SK-N-DZ (cell line): ENCODE measurements at places on chromosomes 1 and 21.

- no peak for DNase-seq
Measured at GRCh38 chr1:42933610-42934491, 24.8 kb downstream of the SLC2A1 start.

- DNase-seq: no peak
Measured at GRCh38 chr1:162006081-162006480, 17.6 kb downstream of the OLFML2B start.

DNA sequence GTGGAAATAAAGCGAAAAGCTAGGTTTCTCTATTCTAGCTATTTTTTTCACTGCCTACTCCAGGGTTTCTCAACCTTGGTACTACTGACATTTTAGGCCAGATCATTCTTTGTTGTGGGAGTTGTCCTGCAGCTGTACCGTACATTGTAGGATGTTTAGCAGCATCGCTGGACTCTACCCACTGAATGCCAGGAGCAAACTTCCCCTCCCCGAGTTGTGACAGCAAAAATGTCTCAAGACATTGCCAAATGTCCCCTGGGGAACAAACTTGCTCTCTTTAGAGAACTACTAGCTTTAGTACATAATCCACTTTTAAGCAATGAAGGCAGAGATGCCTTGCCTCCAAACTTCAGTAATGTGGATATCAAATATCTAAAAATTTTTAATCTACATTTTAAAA lies 122.8 kb downstream of the PLPPR5 start:
- no peak for DNase-seq

GRCh38 chr1:40951943-40952743 lies 27.4 kb upstream of the CTPS1 start:
- DNase-seq: peak; percentile 65

DNA sequence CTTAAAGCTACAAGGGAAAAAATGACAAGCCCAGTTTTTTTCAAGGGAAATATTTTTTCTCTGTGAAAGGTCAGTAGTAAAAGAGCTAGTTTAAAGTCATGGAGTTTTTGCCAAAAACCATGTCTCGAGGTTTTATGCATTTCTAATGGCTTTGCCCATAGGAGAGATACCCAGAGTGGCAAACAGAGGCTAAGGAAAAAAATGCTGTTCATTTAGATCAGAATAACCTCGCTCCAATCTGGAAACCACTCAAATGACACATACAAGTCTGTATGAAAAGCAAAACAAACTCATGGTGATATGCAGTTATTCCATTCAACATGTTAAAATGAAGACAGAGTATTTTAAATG lies 36.9 kb upstream of the EDEM3 start:
- DNase-seq: no peak

DNA sequence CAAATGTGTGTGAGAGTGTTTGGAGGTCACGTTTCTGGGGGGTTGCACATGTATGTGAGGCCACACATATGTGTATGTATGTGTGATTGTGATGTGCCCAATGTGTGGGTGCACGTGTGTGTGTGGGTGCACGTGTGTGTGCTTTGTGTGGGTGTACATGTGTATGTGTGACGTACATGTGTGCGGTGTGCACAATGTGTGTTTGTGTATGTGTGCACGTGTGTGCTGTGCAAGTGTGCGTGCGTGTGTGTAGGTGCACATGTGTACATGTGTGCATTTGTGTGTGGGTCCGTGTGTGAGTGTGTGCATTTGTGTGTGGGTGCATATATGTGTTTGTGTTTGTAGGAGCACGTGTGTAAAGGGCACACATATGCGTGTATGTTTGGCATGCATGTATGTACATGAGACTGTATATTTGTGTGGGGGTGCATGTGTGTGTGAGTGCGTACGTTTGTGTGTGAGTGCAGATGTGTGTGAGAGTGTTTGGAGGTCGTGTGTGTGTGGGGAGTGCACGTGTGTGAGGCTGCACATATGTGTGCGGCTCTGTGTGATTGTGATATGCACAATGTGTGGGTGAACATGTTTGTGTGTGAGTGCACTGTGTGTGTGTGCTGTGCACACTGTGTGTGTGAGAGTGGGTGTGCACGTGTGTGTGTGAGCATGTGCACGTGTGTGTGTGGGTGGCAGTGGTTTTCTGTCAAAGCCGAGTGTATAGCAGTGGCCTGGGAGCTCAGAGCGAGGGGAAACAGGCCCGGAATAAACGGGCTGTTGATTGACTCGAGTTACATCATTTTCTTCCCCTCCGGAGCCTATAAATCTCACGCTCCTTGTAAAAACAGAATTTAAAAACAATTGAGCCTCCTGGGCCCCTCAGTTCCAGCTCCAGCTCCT lies 132.7 kb upstream of the ARHGEF16 start:
- DNase-seq: no peak

DNA sequence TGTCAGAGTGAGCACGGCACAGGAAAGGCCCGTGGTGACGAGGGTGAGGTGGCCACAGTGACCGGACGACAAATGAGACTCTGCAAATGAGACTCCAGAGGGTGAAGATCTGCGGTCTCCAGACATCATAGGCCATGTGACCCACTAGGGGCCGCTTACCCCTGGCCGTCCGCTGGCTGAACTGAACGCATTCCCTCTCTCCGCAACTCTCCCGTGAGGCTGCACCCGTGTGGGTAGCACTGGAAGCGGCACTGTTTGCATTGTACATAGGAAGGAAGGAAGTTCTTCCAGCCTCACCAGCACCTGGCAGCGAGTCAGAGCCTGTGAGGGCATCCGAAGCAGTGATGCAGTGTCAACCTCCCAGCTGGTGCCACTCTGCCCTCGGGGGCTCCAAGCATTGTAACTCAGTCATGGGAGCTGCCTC lies 23.6 kb upstream of the SPSB1 start:
- DNase-seq: peak; percentile 39

GRCh38 chr1:160951443-160952128 lies 3.0 kb downstream of the ITLN2 start:
- no peak for DNase-seq

DNA sequence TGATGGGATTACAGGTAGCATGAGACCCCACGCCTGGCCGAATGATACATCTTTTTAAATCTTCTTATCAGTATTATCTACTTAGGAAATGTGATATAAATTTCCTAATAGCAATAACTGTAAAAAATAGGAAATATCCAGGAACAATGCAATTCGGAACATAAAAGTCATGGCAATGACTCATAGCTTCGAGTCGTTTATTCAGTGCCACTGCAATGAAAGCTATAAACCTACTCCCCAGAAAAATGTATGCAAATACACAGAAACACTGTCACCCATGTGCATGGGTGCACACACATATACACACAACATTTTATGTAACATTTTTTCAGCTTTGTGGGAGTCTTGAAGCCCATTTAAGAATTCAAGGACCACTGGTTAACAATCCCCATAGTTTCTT lies 194.6 kb downstream of the PATJ start:
- DNase-seq: no peak

GRCh38 chr1:12447307-12447706 lies 170.7 kb downstream of the DHRS3 start:
- DNase-seq: no peak

DNA sequence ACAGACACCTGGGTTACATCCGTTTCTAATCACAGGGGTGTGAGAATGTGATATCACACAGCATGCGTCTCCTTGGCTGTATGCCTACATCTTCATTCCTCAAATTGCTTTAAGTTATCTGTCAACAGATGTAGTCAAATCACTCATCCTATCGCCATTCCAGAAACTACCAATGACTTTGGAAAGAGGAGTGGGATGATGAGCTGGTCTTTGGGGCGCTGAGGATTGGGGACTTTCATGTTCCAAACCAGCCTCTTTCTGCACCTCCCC lies 104.8 kb downstream of the NAV1 start:
- no peak for DNase-seq

- DNase-seq: peak; percentile 49
Measured at GRCh38 chr1:8424539-8425116, 106.7 kb downstream of the SLC45A1 start.

GRCh38 chr1:5658340-5659316 lies 333.6 kb downstream of the NPHP4 start:
- no peak for DNase-seq

- no peak for DNase-seq
Measured at GRCh38 chr1:150973836-150974579, 627 bp downstream of the CERS2 start.

DNA sequence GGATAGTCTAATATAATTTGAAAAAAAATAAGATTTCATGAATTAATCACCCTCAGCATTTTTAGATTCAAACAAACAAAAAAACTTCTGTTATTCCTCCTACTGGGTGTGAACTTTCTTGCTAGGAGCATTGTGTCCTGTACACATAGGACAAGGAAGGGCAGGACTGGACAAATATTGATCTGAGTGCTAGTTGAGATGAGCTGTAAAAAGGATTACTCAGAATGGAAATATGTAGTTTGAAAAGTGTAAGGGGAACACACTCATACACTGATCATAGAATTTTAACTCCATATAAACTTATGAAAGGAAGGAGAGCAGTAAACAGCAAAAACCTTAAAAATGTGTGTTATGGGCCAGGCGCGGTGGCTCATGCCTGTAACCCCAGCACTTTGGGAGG lies 156.5 kb upstream of the ZNF648 start:
- DNase-seq: no peak

DNA sequence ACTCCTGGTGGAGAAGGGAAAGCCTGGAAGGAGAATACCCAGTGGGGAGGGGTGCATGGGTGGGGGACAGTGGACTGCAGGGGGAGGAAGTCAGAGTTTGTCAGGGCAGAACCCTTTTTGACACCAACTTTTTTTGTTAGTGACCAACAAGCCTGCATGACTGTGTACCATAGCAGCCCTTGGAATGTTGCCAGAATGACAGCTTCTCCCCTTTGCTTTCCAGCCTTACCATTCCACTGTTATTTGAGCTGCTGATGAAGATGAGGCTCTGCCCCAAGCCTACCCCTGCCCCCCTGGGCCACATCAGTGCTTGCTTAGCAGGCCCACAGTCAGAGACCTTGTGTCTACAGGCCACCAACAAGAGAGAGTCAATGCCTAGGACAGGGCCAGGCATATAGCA lies 341.2 kb downstream of the HHAT start:
- no peak for DNase-seq

DNA sequence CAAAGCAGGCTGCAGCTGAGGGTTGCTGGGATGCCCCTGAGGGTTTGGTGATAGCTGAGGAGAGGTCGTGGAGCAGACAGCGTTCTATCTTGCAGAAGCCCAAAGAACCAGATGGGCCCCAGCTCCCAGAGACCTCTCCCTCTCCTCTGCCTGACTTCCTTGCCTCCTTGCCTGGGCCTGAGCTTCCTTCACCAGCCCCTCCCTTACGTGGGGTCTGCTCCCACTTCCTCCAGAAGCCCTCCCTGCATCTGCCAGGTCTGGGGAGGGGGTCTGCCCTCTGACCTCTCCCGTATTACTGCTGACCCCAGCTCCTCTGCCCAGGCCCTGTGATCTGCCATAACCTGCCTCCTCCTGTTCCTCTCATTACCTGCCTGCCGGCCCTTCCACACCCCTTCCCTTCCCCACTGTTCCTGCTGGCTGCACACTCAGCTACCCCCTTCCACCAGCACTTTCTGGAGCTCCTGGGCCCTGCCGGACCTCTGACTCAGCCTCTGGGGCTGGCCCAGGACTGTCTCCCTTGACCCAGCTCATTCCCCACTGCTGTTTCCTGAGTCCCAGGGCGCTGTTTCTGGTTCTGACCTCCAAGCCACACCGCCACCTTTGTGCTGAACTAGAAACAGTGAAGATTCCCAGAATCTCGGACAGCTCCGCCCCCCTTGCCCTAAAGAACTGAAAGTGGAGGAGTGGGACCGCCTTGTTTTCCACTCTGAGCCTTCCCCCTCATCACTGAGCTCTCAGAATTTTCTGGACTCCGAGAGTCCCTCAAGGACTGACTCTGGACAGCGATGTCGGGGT lies 237.7 kb upstream of the C1orf174 start:
- no peak for DNase-seq

DNA sequence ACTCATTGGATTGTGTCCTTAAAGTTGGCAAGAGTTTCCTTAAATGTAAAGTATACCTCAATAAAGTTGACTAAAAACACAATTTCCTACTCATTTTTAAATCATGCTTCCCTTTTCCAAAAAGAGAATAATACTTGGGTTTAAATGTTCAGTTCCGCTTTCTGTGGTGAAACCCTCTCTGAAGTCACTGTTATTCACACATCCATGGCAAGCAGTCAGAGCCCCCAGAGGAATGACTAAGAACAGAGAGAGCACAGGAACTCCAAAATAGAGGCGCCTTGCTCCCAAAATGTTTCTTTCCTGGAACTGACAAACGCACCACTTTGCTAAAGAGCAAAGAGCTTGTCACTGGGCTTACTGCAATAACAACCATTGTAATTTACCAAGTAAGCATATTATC lies 142.5 kb downstream of the TIAM1 start:
- DNase-seq: no peak

DNA sequence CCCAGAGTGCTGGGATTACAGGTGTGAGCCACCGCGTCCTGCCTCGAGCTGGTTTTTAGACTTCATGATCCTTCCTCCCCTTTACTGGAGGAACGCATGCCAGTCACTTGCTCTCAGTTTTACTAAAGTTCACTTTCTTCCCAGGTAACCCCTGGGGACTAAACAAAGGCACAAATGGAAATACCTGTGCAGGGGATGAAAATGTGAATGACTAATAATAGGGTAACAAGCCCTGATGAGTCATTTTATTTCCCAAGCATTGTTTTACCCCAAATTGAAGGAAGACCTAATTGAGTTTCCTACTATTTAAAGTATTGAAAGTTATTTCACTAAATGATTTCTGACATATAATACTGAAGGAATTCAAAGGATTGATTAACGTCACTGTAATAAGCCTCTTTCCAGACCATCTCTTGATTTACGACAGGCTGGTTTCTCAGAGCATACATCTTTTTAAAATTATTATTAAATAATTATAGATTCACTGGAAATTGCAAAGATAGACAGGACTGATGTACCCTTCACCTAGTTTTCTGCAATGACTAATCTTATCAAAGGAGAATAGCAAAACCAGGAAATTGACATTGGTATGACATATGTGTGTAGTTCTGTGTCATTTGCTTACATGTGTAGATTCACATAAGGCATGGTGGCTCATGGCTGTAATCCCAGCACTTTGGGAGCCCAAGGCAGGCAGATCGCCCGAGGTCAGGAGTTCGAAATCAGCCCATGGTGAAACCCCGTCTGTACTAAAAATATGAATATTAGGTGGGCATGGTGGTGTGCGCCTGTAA lies 53.2 kb upstream of the SOD1 start:
- no peak for DNase-seq

DNA sequence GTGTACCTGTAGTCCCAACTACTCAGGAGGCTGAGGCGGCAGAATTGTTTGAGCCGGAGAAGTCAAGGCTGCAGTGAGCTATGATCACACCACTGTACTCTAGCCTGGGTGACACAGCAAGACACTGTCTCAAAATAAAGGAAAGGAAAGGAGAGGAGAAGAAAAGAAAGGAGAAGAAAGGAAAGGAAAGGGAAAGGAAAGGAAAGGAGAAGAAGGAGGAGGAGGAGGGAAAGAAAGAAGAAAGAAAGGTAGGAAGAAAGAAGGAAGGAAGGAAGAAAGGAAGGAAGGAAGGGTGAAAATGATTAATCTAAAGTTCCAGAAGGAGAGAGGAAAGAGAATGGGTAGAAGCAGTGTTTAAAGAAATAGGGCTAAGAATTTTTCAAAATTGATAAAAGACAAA lies 12.2 kb downstream of the SPOCD1 start:
- DNase-seq: no peak

GRCh38 chr1:19529664-19530063 lies 44.3 kb upstream of the CAPZB start:
- DNase-seq: peak; percentile 45

GRCh38 chr1:115952547-115952946 lies 23.8 kb upstream of the SLC22A15 start:
- no peak for DNase-seq

- DNase-seq: no peak
Measured at GRCh38 chr1:60972841-60973364, 109.5 kb upstream of the NFIA start.
